ENCODE measurements at places on chromosomes 5 and 9.

- no peak for DNase-seq
Observed at GRCh38 chr5:81819556-81820317, 68.8 kb upstream of the SSBP2 start.

DNA sequence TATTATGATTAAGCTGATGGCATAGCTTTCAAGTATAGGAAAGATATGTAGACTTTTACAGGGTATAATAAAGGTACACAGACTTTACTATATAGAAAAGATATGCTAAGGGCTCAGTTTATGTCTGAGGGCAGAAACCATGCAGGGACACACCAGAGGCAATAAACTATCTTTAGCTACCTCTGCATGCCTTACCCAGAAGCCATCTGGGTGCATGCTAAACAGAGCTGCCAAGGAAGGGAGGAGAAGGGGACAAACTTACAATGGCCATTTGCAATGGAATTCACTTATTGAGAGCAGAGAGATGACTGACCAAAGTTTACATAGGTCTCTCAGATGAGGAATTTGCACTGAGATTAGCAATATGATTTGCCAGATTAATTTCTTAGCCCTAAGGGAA lies 143.1 kb upstream of the NR4A3 start:
- DNase-seq: no peak

DNA sequence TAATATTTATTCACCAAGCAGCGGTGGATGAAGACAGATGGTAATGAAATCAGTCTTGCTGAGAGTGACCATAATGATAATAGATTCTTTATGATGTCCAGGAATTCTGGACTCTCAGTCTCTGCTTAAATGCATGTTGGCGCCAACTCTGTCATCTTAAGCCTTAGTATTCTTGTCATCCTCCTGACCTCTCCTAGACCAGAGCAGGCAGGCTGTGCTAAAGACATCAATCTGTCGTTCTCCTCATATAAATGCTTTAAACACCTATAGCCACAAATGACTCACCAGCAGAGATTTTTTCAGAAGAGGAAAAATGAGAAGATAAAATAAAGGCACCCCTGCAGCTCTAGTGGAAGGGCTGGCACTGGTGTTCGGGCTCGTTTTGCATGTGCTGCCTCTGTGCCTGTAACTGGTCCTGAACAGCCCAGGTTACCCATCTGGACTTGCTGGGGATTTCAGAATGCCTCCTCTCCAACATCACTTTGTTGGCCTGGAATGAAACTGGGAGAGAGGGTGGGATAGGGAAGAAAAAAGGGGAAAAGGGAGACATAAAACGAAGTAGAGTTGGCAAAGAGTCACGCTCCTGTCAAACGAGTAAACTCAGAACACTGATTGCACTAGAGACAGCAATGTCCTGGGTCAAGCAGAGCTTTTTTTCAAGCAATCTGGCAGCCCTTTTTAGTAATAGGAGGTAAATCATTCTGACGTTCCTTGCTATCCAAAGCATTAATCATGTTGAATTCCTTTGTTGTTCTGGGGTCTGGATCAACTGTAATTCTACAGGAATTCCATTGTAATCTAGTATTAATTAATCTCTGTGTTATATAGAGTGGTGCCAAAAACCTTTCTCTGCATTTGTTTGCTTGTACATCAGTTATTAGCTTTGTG lies 195.5 kb upstream of the CLINT1 start:
- no peak for DNase-seq

DNA sequence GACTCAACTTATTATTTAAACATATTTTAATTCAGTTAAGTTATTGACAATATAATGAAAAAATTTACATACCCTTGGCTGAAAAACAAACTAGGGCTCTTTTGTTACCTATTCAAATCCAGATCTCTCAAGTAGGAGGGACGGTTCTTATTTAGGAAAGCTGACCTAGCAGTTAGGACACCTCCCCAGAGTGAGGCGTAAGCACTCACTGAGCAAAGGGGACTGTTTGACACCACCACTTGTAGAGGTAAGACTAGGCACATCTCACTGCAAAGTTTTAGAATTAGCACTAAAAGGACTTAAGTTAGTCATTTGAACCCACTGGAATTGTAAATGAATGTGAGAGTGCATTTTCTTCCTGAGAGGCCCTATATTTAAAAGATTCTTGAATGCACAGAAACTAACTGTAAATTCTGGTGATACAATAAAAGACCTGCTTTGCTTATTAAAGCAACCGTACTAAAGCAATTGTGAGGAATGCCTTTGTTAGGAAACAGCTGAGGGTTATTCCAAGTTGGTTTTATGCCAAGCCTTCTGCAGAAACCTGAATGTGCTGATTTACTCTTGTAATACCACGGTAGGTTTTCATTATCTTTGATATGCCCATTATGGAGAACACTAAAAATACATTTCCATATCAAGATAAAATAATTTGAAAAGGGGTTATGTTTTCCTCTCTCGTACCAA lies 16.2 kb downstream of the HACD4 start:
- no peak for DNase-seq

DNA sequence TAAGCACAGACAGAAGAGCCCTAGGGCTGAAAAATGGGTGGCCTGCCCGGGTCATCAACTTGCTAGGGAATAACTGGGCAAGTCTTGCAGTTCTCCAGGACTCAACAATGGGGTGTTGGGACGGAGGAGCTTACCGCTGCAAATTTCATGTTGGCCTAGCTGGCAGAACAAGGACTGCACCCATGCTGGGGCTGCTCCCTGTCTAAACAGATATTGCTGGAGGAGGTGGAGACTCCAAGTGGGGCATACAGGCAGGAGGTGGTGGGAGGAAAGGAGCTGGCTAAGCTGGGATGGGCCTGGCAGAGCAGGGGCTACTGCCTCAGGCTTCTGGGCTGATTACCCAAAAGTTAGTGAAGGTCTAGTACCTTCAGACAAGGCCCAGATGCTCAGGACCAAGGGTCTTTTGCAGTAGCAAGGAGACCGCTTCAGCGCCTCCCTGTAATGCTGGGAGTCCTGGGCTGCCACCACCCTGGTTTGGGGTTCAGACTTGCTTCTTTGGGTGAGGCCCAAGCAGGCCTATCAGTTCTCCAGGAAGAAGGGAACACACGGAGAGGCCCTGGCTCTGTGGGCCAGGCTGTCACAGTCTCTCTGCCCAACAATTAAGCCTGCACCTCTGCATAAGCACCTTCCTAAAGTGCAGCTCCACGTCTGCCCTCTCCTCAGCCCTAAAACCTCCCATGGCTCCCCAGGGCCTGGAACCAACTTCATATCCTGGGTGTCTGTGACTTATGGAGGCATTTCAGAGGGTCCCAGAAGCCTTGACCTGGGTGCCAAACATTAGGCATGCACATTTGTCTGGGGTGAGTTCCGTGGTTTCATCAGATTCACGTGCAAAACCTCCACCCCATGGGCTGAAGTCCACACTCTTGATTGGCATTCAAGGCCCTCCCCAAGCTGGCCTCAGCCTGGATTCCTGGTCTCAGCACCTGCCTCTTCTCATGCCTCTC lies 24.2 kb upstream of the KIF12 start:
- DNase-seq: no peak

GRCh38 chr9:34869390-34869789 lies 88.7 kb upstream of the PHF24 start:
- no peak for DNase-seq

DNA sequence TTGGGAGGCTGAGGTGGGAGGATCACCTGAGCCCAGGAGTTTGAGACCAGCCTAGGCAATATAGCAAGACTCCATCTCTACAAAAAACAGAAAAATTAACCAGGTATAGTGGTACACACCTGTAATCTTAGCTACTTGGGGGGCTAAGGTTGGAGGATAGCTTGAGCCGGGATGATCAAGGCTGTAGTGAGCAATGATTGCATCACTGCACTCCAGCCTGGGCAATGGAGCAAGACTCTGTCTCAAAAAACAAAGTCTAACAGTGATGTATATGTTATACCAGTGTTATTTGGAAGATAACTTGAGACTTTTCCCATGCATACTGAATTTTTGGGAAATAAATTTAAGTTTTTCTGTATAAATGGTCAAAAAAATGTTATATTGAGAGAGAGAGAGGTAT lies 146.3 kb downstream of the ZCCHC7 start:
- no peak for DNase-seq

DNA sequence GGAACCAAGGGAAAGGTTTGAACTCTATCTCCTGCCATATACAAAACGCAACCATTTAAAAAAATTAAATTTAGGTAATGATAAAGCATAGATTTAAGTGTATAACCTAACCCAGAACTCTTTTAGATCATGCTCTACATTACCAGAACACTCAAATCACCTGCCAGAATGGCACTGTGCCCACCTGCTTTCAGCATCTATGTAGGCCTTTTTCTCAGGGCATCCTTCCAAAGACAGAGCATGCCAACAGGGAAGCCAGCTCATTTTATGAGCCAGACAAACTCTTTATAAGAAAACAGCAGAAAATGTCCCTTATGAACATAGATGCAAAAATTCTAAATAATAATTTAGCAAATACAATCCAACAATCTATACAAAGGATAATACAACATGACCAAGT lies 47.9 kb upstream of the SMAD5 start:
- no peak for DNase-seq

DNA sequence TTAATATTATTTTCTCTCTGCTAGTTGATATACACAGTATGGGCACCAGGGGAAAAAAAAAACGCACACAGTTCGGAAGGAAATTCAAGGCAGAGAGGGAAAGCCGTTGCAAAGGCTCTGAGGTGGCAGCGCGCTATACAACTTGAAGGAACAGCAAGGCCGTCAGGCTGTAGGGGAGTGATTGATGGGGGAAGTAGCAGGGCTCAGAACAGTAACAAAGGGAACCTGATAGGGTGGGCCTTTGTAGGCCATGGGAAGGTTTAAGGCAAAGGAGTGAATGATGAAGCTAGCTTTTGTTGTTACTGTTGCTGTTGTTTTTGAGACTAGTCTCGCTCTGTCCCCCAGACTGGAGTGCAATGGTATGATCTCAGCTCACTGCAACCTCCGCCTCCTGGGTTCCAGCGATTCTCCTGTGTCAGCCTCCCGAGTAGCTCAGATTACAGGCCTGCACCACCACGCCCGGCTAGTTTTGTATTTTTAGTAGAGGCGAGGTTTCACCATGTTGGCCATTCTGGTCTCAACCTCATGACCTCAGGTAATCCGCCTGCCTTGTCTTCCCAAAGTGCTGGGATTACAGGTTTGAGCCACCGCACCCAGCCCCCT lies 27.0 kb downstream of the AQP7 start:
- DNase-seq: no peak

DNA sequence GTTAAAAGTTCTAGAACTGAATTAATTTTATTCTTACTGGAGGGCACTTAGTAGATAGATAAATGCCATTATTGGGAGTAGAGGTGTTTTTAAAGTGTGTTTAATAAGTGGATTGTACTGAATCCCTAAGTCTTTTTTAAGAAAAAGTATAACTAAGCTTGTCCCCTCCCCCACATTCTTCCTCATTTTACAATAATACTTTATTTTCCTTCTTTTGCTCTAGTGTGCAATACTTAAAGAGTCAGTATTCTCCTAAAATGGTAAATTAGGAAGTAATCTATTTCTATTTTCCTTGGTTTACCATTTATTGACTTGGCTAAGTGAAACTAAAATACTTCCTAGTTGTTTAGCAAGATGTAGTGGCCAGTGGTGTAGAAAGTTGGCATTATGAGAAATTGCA lies 11.6 kb downstream of the UBLCP1 start:
- no peak for DNase-seq

DNA sequence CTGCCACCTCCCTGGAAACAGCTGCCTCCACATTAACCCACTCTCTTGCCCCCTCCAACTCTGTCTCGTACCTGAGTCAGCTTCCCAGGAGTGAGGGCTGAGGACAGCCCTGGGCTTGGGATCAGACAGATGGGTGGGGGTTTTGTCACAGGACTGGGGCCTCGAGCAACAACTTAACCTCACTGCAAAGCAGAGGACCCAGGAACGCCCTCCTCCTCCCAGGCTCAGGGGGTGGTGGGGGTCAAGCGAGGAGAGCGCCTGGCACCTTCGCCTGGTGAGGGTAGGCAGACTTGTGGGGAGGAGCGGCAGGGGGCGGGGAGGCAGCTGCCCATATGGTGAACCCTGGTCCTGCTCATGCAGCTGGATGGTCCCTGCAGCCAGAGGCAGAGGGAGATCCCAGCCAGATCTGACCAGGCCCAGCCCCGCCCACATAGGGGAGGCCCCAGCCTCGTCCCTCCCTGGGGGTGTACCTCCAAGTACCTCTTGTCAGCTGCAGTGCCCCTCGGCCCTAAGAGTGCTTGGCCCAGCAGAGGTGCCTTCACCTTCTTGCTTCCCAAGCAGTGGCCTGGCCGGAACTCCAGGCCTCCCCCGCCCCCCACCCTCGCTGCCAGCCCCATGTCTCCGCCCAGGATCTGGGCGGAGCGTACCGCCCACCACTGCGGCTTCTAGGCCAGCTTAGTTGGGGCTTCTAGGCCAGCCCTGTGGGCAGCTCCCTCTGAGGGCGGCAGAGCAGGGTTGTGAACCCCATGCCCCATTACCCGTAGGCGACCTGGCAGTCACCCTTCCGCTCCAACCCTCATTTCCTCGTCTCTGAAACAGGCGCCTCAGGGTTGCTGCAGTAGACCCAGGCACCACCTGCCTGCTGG lies at the start of gene SARDH:
Gene SARDH, minus strand, starts transcription at position 579 of the 866 bp plus-strand sequence. CDS start 4,179 bp downstream, outside the sequence.
- no peak for DNase-seq

DNA sequence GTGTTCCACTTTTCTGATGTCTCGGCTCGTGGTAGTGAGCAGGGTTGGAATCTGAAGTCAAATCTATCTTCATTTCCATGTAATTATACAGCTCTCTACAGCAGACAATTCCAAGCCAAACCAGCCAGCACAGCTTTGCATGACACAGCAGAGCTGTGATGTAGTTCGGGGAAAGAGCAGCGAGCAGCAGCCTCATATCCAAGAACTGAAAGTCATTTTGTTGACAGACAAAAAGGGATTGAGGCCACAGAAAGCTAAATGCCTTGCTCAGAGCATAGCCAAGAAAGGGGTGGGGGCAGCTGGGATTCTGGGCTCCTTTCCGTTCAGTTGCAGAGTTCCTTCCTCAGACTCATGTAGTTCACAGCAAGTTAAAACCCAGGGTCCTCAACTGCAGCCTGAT lies 32.1 kb downstream of the LCP2 start:
- DNase-seq: no peak

GRCh38 chr9:78371981-78372380 lies 75.1 kb downstream of the PSAT1 start:
- no peak for DNase-seq

- DNase-seq: no peak
Observed at GRCh38 chr5:53249529-53250200, 140.1 kb upstream of the MOCS2 start.

DNA sequence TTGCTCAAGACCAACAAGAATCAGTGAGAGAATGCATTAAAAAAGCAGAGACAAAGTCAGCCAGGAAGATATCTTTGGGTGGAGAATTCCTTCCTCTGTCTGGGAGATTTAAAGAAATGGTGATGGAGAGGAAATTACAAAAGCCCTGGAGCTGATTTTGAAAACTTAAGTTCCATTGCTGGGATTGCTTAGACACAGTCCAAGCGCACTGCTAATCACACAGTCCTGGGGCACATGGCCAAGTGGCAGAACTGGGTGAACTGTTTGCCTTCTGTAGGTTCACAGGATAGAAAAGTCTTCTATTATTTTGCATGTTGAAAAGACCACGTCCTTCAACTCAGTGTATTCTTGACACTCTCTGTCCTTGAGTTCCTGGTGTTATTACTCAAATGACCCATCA lies 284.9 kb upstream of the FBXL7 start:
- DNase-seq: no peak

- DNase-seq: no peak
Observed at GRCh38 chr5:64206653-64207052, 41.0 kb downstream of the RNF180 start.

Data from T-cell (primary cell).